ENCODE measurements at places on chromosomes 2 and 18.

DNA sequence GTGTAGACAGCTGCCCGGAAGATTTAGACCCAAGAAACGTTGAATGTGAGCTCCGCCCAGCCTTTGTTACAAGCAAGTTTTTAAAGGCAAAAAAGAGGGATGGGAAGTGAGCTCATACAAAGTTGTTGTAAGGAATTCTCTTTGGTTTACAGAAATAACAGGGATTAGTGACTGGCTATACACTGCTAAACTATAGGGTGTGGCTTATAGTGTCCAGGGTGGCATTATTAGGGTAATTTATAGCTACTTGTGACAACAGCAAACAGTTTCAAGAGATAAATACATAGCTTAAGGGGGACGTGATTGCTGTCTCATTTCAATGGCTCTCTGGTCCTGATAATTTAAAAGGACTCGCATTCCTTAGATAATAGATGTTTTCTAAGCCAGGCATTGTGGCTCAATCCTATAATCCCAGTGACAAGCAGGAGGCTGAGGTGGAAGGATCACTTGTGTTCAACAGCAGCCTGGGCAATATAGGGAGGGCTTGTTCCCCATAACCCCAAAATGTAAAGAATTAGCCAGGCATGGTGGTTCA, 66.5 kb upstream of the TGIF1 start:
- no peak for DNase-seq

GRCh38 chr2:179724403-179724802, 137.0 kb downstream of the ZNF385B start:
- no peak for DNase-seq

DNA sequence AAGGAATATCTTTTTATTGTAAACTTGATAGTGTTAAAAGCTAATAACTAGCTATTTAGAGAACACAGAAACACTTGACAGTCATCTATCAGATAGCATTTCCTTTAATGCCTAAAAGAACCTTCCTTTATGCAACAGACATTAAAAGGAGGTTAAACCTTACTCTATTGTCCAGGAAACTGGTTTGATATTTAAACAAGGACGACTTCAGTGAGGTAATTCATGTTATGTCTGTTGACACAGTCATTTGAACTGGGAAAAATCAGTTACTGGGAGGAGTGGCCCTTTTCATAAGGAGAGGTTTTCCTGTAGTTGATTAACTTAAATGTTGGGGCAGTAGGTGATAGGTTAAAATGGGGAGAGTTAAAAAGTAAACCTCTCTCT, 6.7 kb downstream of the TGIF1 start:
- no peak for DNase-seq

DNA sequence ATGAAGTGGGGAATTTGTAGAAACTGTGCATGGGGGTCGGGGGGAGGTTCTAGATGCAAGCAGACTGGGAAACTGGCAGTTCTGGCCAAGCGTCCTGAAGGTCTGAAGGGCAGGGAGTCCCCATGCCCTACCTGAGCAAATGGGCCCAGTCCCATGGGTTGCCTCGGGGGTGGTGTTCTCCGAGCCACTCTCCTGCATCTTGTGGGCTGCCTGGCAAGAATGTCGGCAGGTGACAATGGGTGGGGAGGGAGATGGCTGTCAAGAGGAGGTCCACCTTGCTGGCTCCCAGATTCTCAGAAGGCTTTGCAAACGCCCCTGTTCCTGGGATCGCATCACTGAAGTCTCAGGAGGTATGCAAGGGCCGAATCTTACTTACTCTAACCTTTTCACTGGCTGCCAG, 21.3 kb downstream of the INHBB start:
- no peak for DNase-seq

DNA sequence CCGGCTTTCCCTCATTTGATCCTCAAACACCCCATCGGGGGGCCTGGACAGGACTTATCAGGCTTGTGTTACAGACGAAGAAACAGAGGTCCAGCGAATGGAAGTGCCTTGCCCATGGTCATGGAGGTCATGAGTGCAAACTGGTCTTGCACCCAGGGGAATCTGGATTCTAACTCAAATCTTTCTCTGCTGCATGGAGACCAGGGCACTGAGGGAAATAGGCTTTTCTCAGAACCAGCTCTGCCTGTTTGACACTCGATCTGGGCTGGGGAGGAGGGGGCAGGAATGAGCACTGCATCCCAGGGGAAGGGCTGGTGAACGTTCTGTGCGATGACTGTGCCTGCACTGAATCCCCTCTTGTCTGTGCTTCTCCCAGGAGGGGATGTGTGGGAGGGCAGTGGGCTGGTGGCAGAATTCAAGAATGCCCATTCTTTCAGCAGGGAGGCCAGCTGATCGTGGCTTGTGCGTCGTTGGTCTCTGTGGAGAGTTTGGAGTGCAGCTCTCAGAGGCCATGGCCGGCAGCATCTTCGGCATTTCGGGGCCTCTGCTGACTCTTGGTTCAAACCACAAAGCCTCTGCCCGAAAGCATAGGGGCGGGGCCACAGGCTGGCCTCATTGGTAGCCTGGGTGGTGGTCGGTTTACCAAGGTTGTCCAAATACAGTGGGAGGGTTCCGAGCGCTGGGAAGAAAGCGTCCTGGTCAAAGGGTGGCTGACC, 171.6 kb downstream of the DDX1 start:
- no peak for DNase-seq

DNA sequence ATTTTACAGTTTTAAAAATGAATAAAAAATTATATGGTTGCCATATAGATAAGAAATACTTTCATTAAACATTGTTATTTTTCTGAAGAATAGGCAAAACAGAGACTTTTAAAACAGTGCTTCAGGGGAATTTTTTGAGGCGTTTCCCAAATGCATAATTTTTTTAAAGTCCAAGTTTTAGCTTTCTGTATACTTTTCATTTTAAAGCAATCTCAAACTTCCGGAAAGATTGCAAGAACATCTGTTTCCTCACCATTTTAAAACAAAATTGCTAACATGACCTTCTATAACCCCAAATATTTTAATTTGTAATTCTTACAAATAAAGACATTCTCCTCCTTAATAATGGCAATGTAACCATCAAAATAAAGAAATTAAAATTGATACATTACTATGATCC, 15.1 kb upstream of the MBD2 start:
- no peak for DNase-seq

- DNase-seq, result no peak
These were observed 269.4 kb downstream of the ETAA1 start for GRCh38 chr2:67666386-67667053.
